ENCODE measurements at places on chromosomes 5 and 9.

DNA sequence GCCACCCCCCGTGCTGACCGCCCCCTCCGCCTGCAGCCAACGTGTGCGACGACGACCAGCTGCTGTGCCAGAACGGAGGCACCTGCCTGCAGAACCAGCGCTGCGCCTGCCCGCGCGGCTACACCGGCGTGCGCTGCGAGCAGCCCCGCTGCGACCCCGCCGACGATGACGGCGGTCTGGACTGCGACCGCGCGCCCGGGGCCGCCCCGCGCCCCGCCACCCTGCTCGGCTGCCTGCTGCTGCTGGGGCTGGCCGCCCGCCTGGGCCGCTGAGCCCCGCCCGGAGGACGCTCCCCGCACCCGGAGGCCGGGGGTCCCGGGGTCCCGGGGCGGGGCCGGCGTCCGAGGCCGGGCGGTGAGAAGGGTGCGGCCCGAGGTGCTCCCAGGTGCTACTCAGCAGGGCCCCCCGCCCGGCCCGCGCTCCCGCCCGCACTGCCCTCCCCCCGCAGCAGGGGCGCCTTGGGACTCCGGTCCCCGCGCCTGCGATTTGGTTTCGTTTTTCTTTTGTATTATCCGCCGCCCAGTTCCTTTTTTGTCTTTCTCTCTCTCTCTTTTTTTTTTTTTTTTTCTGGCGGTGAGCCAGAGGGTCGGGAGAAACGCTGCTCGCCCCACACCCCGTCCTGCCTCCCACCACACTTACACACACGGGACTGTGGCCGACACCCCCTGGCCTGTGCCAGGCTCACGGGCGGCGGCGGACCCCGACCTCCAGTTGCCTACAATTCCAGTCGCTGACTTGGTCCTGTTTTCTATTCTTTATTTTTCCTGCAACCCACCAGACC lies 80.2 kb downstream of the NTNG2 start:
- DNase-seq, result peak; percentile 62

GRCh38 chr9:14315875-14316601 lies 2.1 kb upstream of the NFIB start:
- no peak for DNase-seq

GRCh38 chr9:125782718-125783117 lies 35.5 kb downstream of the PBX3 start:
- no peak for DNase-seq

GRCh38 chr5:148855249-148856008 lies 29.0 kb downstream of the ADRB2 start:
- no peak for DNase-seq

DNA sequence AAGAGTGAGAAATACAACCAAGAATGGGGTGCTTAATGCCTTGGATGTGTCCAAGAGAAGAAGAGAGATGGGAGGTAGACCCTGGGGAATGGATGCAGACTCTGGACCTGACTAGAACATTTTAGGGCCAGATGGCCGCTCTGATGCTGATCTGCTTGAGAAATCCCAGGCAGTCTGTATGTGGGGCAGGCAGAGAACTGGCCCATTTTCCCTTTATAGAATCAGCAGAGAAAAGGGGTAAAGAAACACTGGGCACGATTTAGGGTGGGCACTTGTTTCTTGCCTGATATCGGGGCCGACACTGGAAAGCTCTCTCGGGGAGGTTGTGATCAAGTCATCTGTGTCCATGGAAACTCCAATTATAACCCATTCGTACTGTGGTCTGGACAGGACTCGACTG lies 118.5 kb upstream of the FSTL4 start:
- no peak for DNase-seq

DNA sequence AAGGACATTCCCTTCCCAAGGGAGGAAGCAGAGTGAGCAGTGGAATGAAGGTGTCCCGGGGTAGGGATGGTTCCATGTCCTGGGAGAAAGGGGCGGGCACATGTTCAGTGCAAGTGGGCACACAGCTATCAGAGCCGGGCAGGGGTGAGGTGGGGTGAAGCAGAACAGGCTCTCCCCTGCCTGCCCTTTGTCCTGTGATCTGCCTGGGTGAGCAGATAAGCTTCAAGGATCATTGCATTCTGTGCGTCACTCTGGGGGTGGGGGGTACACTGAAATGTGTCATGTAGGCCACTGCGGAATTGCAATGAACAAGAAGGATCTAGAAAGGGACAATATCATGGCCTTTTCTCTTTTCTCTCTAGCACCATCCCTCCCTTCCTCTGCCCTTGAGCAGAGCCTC lies 61.7 kb upstream of the SHB start:
- DNase-seq, result no peak

- DNase-seq, result no peak
Observed at GRCh38 chr5:2188661-2189060, 305.9 kb upstream of the IRX4 start.

DNA sequence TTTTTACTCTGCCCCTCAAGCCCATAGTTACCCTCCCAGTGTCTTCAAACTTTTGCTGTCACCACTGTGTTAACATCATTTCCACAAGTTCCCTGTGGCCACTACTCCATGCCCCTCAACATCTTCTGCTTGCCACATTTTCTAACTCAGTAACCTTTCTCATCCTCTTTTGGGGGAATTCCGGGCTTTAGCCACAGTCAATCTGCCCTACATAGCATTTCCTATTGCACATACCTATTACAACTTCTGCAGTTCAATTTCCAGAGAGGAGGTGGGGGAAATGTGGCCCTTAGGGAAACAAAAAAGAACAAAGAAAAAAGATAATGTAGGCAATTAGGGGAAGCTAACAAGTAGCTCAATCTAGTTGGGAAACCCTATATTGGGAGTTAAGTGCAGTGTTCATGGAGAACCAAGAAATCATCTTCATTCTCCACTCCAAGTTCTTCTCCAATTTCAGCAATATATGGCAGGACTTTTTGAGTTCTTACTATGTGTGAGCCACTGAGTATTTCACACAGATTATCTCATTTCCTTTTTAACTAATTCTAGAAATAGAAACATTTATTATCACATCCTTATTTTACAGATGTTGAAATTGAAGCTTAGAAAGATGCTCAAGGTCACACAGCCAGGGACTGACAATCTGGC lies 40.2 kb upstream of the LPAR1 start:
- no peak for DNase-seq

GRCh38 chr5:16671208-16671607 lies 54.4 kb upstream of the RETREG1 start:
- no peak for DNase-seq

GRCh38 chr5:3124410-3124809 lies 372.9 kb upstream of the IRX2 start:
- no peak for DNase-seq

DNA sequence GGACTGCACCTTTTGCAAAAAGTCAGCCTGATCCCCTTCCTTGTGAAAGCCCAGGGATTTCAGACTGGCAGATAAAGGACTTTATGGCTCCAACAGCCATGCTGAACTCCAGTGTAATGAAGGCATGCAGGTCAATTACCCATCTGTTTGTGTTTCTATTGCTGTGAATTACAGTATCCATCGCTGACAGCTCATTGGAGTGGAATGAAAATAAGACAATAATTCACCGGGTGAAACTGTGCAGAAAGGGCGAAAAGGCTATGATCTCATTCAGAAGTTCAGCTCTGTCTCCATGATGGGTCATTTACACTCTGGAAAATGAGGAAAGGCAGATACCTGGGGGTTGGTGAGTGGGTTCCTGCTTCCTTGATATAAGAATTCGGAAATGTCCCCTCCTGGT lies 148.0 kb downstream of the BRINP1 start:
- no peak for DNase-seq

- no peak for DNase-seq
Observed at GRCh38 chr5:180026320-180026719, 45.2 kb downstream of the RNF130 start.

GRCh38 chr5:134125039-134126015 lies 10.8 kb downstream of the TCF7 start:
- no peak for DNase-seq

GRCh38 chr5:88503041-88503345 lies 234.3 kb upstream of the TMEM161B start:
- DNase-seq, result no peak

DNA sequence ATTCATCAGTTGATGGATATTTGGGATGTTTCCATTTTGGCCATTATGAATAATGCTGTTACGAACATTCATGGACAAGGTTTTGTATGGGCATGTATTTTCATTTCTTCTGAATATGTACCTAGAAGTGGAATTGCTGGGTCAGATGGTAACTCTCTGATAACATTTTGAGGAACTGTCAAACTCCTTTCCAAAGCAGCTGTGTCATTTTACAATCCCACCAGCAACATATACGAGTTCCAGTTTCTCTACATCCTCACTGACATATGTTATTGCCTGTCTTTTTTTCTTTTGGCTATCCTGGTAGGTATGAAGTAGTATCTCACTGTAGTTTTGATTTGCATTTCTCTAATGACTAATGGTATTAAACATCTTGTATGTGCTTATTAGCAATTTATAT lies 86.7 kb downstream of the PRKACG start:
- DNase-seq, result no peak

DNA sequence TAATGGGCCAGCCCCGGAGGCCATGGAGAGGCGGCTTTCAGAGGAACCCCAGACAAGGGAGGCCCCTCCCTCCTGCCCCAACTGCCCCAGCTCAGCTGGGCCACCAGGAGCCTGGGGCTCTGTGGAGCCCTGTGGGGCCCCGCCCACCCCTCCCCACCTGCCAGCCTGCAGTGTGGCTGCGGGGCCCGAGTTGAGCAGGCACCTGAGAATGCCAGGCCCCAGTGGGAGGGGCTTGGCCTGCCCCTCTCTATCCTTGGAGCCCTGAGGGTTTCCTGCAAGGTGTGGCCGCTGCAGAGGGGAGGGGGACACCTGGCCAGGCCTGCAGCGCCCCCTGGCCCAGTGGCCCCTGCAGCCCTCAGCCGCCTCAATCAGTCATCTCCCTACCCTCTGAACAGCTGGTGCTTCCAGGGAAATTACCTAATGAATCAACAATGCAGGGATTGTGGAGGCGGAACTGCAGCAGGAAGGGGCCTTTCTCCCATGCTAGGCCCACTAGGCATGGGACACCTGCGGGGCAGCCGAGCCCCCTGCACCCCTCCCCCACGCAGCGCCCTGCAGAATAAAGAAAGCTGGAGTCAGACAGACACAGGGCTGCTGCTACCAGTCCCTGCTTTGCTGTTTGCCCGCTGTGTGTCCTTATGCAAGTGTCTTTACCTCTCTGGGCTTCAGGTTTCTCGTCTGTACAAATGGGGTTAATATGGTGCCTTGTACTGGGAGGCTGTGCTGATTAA lies 48.0 kb downstream of the LMX1B start:
- DNase-seq, result no peak

DNA sequence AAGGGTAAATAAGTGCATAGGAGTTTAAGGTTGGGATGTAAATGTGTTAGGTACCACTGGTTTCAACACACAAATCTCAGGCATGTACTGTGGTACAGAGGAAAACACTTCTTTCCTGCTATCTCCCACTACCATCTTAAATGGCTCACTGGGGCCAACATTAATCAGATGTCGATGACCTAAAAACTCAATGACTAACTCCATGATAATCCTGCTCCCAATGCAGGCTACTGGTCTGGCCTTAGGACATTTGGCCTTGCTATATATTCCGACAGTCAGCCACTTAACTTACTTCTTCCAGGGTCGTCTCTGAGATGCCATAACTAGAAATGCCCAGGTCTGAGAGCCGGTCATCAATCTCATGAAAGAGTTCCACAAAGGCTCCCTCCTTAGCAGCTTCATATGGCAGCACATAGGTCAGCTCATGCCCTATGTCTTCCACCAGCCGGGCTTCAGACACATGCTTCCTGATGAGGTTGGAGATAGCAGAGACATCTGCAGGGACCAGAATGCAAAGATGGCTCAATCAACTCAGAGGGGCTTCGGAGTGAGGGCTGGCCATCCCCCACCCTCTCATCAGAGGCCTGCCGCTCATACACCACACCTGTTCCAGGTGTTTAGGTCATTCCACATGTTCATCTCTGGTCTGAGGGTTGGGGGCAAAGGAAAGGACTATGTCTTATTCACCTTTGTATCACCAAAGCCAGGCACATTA lies 52.1 kb downstream of the NIPSNAP3B start:
- DNase-seq, result no peak

- peak; percentile 31 for DNase-seq
Observed at GRCh38 chr5:150672237-150672883, 11.3 kb downstream of the MYOZ3 start.

DNA sequence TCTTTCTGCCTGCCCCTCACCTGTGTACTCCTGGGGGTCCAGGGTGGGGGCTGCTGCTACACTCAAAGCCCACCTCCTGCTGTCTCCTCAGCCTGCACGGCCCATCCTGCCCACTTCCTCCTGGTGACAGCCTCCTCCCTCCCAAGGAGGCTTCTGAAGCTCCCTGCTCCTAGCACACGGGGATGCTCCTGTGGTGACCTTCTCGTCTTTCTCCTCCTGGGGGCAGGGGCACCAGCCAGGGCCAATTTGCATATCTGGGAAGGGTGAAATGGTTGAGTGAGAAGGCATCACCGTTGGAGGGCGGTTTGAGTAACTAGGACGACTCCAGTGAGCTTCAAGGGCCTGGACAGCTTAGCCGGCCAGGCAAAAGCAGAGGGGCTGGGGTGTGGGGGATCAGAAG lies 51.9 kb upstream of the COL5A1 start:
- no peak for DNase-seq

DNA sequence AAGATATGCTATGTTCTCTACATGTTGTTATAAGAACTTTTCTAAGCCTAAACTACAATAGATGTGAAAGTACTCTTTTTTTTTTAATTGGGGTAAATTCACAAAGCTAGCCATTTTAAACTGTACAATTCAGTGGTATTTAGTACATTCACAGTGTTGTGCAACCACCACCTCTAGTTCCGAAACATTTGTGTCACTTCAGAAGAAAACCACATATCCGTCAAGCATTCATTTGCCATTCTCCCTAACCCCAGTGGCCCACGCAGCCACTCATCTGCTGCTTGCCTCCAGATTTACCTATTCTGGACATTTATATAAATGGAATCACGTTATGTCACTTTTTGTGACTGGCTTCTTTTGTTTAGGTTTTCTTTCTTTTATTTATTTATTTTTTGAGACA lies 43.1 kb downstream of the SPTAN1 start:
- DNase-seq, result no peak

- DNase-seq, result no peak
Observed at GRCh38 chr9:89623925-89624420, 19.2 kb downstream of the GADD45G start.

DNA sequence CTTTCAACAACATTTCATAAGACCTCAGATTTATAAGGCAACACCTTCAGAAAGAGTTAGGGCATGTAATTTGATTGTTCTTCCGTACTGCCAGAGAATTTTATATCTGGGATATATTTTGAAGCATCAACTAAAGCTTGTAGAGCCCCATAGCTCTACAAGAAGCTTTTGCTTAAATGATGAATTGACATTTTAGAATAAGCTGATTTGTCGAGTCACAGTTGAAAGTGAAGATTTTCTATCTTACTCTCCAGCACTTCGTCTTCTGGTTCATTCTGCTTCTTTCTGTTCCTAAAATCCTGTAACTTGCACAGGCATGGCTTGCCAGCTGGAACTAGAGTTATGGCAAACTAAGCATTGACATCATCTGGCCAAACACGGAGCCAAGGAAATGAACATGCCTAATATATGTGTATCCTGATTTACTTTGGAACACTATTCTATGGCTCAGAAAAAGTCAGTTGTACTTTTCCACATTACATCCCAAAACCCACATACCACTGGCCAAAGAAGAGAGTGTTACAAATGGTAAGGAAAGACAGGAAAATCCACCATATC lies 68.6 kb upstream of the MAST4 start:
- no peak for DNase-seq

All from activated naive CD4-positive, alpha-beta T cell treated with anti-CD3 and anti-CD28 coated beads, Interleukin-2, amount 50 U/mL, for 16 hours (primary cell).